ENCODE measurements at places on chromosomes 12 and 14.

DNA sequence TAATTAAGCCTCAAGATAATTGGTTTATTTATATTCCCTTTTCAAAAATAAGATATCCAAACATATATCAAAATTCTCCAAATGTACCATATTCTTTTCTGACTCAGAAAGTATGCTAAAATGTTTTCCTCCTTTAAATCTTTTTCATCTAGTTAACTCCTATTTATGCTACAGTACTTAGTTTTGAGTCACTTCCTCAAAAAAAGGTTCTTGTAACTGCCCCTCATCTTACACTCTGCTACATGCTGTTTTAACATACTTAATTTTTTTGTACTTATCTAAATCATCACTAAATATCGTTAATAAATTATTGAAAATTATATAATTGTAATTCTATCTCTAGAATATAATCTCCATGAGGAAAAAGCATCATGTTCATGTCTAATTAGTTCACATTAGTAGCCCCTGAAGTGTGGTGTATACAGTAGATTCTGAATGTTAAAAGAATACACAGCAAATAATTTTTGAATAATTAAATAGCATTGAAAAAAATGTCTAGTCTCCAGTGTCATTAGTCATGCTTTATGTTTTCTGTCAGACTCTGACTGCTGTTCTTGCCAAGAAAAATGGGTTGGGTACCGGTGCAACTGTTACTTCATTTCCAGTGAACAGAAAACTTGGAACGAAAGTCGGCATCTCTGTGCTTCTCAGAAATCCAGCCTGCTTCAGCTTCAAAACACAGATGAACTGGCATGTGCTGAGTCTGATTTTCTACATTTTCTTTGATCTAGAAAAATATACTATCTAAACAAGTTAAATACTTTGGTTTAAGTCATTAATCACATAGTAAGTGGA is 3.5 kb downstream of the KLRD1 start:
- no peak for DNase-seq

DNA sequence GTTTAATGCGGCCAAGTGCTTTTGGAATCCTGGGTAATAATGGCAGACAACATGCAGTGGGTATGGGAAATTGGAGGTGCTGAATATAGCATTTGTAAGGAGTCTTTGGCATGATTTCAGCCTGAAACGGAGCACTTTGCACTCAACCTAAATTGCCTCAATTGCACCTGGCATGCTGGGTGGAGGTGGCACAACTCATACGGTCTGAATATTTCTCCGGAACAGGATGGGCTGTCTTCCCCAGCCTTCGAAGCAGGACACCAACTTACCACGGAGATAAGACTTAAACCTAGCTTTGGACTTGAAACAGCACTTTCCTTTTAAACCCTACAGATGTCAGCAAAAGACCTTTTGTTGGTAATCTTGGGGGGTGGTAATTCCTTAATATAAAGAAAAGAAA is 153.7 kb upstream of the SRRM4 start:
- no peak for DNase-seq

DNA sequence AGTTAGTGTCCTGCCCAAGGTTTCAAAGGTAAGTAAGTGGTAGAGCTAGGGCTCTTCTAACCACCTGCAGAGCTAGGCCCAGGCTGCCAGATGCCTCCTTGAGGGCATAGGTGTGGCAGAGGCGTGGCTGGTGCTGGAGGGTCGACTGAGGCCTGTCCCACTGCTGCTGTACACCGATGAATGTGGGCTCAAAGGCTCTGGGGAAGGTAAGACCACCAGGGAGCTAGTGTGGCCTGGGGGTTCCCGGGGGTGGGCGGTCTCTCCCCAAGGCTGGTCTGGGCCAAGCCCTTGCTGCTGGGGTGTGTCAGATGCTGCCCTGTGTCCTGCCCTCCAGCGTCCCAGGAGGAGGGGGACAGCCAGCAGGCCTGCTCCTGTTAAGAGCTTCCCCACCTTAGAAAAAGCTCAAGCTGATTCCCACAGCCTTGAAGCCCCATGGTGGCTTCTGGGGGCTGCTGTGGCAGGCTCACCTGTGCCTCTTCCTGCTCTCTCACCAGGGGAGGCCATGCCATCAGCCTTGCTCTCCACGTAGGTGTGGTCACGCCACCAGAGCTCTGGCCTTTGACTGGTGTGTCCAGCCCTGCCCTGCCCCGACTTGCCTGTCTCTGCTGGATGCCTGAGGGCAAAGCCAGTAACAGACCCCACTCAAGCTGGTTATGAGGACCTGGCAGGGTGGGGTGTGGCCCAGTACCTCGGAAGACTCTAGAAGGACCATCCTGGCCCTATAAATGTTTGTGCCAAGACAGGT is 36.8 kb downstream of the SH2B3 start:
- DNase-seq, result no peak

GRCh38 chr12:102022286-102022685 is 39.5 kb downstream of the WASHC3 start:
- DNase-seq, result no peak

- DNase-seq, result no peak
Observed at GRCh38 chr12:71546322-71546861, 106.8 kb downstream of the LGR5 start.
